ENCODE measurements at places on chromosomes 16 and 17. TPM values are rescaled to one million over a fixed set of nuclear protein-coding genes. Genes with fewer than 3 reads are reported as not detected.

The NOG gene
- 7.7 TPM for total RNA-seq

The PIPOX gene
- total RNA-seq, result 4.9 TPM

- DNase-seq, result no peak
Measured at GRCh38 chr17:48809182-48809581, 7.8 kb downstream of the TTLL6 start.

The NOS2 gene
- total RNA-seq, result 1.2 TPM

- DNase-seq, result peak; percentile 66
Measured at GRCh38 chr17:4739122-4740024, at the start of the genes CXCL16 and ZMYND15. CXCL16 (minus strand) TSS chr17:4739928; CDS start chr17:4739339, 589 bp downstream. ZMYND15 (plus strand) TSS chr17:4739833; CDS start chr17:4740549, 716 bp downstream.

DNA sequence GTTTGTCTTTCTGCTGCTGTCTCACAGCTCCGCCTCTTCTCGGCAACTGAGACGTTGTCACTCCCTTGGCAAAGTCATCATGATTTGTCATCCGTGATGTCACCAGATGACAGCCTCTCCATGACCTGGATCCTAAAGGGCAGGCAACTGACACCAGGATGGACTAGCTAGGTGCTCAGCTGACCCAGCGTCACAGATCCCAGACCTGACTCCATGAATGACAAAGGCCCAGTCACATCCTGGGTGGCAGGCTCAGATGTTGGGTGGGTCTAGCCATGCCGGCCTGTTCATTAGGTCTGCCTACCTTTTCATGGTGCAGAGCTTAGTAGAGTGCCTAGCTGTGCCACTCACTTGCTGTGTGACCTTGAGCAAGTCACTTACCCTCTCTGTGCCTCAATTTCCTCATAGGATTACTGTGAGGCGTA, 3.8 kb upstream of the TMEM238L start:
- no peak for DNase-seq

- no peak for DNase-seq
Measured at GRCh38 chr17:16931318-16932060, 40.4 kb downstream of the TNFRSF13B start.

GRCh38 chr17:19447085-19447583, 36.1 kb downstream of the RNF112 start:
- DNase-seq, result peak; percentile 87

The MC1R gene
- 3.3 TPM for total RNA-seq

- DNase-seq, result peak; percentile 16
Measured at GRCh38 chr16:56547120-56547948, 17.5 kb upstream of the MT4 start.

The PARN gene
- total RNA-seq, result 30.2 TPM

The RAB40B gene
- 18.3 TPM for total RNA-seq

- DNase-seq, result no peak
Measured at GRCh38 chr16:29806641-29807425, 504 bp downstream of the MAZ start.

The NACA2 gene
- not detected for total RNA-seq

The CTRL gene
- 2.0 TPM for total RNA-seq

Measured in frontal cortex (tissue), 4 donors.